ENCODE measurements at places on chromosomes 7 and 10.

DNA sequence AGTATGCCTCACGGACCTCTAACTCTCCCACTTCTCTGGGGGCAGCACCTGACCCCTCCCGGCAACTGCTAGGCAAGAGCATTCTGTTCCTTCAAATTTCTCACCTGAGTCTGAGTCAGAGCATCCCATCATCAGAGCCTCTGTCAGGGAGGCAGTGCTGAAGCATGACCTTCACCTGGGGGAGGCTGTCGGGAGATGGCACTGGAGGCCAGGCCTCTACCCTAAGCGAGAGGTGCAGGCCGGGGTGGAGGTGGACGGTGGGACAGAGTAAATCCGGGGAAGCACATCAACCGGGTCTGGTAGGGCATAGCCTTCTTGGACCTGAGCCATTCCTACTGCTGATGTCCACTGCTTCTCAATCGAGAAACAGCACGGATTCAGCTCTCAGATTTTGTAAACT lies 90.4 kb downstream of the SPAG6 start:
- DNase-seq = no peak

DNA sequence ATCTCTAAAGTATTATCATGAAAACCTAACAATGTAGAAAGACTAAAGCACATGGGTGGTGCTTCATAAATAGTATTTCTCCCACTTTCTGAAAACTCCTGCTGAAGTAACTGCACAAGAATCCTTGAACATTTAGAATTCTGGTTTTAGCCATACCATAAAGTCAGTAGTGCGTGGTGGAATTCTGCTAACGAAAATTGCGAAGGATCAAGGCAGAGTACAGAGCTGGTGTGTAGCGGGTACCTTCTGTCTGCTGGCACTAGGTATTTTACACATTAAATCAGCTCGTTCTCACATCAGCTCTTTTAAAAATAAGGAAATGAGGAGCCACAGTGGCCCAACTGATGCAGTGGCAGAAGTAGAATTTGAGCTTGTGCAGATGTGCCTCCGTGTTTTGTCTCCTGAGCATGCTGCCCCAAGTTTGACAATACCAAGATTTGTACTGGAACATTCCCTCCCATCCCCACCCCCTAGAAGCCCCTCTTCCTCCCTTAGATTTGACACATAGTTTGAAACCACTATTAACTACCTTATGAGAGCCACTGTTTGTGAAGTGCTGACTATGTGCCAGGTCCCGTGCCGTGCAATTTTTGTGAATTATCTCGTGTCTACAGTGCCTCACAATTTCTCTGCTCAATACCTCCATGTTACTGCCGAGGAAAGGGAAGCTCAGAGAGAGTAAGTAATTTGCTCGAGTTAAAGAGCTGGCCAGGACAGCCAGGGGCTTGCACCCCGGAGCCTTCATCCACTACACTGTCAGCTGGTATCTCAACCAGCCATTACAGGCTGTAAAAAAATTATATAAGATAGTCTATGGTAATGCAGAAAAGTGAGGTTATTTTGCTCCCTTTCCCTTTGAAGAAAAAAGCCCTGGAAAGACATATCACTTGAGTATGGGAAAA lies 66.9 kb downstream of the EGFR start:
- DNase-seq = no peak

GRCh38 chr7:35253460-35253709 lies 515 bp downstream of the TBX20 start:
- DNase-seq = no peak

DNA sequence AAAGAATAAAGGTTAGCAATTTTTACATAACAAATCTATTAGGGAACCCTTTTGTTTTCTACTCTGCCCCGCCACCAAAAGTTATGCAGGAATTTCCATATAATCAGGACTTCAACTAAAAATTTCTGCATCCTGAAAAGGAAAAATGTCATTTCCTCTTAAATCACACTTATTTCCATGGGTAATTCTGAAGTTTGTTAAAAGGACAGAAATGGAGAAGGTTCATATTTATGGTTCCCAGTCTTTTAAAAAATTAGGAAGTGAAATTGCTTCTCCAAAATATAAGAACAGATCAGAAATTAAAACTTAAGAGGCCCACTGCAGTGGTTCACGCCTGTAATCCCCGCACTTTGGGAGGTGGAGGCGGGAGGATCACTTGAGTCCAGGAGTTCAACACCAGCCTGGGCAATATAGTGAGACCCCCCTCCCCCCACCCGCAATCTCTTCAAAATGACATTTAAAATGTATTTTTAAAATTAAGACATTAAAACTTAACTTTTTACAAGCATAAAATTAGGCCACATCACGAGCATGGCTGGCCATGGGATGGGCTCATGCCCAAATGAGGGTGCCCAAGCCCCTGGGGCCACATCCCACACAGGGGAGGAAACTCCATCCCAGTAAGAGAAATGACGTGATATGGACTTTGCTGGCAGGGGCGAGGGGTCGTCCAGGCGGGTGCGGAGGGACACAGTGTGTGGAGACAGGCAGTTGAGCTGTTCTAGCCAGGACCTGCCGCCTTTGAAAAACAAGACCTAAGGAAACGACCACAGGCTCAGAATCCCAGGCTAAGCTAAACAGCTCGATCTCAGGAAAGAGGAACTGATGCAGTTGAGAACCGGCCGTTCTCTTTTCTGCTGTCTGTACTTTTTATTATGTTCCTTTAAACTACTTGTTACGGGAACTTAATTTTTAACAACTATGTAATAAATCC lies 51.3 kb upstream of the NFE2L3 start:
- no peak for DNase-seq

DNA sequence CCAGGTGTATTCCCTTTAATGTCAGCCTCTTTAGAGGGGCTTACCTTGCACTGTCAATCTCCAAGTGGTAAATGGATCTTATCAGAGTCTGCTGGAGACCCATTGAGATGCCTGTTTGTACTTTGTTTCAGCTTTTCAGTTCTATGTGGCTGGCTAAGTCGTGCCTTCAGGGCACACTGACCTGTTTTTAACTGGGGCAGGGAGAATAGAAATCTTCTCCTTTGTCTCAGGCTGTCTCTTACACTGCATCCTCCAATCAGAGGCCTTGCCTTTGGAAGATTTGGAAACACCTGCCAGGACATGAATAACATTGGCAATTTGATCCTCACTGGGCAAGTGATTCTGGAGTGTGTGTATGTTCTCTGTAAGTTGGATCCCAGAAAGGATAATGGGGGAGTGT lies 65.0 kb downstream of the POU6F2 start:
- DNase-seq = no peak

DNA sequence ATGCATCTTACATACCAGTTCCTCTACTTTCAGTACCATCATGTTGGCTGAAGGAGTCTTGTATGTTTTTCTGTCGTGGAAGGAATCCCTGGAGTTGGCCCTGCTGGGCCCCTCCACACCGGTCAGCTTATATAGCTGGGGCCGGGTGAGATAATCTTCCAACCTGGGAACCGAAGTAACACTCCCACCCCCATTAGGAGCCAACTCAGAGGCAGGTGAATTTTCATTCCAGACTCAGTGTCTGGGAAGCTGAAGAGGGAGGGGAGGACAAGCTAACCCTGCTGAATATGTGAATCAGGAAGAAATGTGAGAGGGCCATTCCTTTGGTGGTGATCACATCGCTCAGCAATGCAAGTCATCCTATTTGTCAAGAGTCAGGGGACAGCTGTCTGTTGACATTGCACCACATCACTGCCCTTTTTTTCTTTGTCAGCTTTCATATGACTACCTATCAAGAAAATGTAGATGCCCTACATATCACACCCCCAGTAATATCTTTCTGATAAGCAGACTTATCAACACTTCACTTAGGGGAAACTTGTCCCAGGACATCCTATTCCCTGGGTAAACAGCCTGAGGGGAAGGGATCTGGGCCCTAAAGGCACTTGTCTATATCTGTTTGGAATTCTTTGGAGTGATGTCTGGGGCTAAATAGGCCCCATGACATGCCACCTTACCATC lies at the start of gene ANKRD1:
ANKRD1 (minus strand) TSS at position 102 of the 681 bp plus-strand sequence; CDS start at position 42, 60 bp downstream.
- DNase-seq = no peak

DNA sequence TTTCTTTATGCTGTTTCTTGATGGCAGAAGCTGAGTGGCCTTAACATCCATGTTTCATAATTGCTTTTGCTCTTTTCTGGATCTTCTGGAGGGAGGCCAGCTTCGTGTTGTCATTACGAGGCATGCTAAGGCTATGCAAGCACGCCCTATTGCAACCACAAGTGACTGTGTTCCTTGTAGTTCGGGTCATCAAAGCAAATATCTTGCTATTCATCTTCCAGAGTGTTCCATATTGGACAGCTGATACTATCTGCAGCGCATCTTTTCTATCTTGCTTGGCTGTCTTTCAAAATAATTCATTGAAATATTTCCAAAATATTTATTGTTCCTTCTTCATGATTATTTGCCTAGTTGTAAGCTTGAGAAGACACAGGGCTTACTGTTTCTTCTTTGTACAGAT lies 5.0 kb downstream of the EPHB6 start:
- no peak for DNase-seq

- no peak for DNase-seq
Observed at GRCh38 chr7:4791738-4792536, 16.5 kb downstream of the AP5Z1 start.

GRCh38 chr10:10967581-10968256 lies 50.0 kb upstream of the CELF2 start:
- no peak for DNase-seq

- DNase-seq = no peak
Observed at GRCh38 chr10:122249991-122250750, 20.9 kb upstream of the BTBD16 start.

DNA sequence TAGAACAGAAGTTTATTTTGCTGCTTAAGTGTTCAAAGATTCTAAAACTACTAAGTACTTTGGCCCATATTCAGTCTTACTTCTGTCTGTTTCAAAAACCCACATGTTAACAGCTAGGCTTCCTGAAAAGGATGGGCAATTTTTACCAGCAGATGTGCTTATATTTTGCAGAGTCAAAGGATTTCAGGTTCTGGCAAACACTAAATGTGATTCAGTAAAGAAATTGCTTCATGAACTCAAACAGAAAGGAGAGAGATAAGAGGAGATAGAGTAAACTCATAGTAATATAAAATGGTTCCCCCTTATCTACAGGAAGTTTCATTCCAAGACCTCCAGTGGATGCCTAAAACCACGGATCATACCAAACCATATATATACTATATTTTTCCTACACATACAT lies 248.5 kb downstream of the AGMO start:
- no peak for DNase-seq

DNA sequence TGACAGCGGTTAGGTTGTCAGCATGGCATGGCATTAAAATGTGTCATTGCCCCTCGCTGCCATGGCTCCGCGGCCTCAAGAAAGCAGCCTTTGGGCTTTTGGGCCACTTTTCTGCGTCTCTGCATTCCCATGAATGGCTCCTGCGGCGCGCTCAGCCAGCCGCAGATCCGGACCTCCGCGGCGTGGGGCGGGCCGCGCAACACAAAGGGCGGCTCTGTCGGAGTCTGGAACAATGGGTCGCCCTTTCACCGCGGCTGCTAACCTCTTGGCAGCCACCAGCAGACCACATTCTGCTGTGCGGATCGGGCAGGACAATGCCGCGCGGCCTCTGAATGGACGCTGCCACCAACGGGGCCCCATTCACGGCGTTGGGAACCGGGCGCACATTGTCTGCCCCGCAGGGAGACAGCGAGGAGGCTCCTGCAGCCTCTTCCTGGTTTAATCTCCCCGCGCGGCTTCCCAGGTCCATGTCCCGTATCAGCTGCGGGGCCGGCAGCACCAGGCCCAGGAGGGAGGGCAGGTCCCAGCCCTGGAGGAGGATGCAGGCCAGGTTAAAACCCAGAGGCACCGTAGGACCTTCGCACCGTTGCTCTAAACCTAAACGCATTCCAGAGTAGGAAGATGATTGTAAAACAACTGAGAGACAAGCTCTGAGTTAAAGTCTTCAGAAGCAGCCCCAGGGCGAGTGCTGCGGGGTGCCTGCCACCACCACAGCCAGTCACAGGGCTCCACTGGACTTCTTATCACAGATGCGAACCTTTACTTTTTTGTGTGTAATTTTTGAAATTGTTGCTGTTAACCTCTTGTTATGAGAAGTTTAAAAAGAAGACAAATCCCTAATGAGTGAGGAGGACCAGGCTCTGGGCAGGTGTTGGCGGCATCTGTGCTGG lies 71.6 kb downstream of the NKX6-2 start:
- no peak for DNase-seq

DNA sequence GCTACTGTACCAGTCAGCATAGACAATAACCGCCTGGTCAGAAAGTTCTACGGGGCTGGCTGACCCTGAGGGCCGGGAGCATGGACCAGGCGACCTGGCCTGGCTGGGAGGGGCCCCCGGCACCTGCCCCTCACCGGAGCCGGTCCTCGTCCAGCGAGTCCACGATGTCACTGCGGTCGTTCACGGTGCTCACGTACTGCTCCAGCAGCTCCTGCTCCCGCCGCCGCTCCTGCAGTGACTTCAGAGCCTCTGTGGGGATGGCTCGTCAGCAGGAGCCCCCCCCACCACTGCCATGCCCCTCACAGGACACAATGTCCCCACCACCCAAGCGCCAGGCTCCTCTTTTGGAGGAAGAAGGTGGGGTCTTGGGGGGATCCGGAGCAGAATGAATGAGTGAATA lies 22.7 kb downstream of the MICALL2 start:
- DNase-seq = no peak

DNA sequence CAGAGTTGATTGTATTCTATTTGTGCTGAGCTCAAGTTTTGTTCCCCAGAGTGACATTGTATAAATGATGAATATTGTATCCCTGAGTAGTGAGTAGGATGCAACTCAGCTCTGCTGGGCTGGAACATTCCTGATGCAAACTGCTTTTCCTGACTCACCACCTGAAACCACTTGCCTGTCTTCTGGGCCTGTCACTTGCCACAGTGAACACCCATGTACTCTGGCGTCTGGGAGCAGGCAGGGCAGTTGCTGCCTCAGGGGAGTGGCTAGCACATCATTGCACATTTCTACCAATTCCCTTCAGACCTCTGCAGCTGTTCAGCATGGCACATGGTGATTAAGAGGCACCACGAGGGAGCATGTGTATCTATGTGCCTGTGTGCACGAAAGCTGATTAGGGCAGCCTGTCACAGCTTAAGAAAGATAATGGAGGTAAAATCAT lies 157.3 kb downstream of the SND1 start:
- no peak for DNase-seq

GRCh38 chr7:28178599-28178998 lies 2.0 kb downstream of the JAZF1 start:
- DNase-seq = no peak

GRCh38 chr7:23205577-23205908 lies 23.7 kb downstream of the NUP42 start:
- peak; percentile 22 for DNase-seq

GRCh38 chr10:107264742-107265141 lies 100.2 kb upstream of the SORCS1 start:
- no peak for DNase-seq
